Spinal cord (tissue), 10 donors: ENCODE measurements at places on chromosomes 3 and 15. TPM values are rescaled to one million over a fixed set of nuclear protein-coding genes. Genes with fewer than 3 reads are reported as not detected.

Gene AADACL2
- not detected for total RNA-seq

Gene ARHGAP11A
- total RNA-seq, result 16.5 TPM

Gene ARHGAP31
- total RNA-seq, result 27.9 TPM

Gene PGBD4
- total RNA-seq, result 4.0 TPM

Gene RASGRF1
- 4.9 TPM for total RNA-seq

Gene TTLL13
- 0.28 TPM for total RNA-seq

Gene CDHR4
- 0.10 TPM for total RNA-seq

Gene SLC28A2
- total RNA-seq, result not detected

Gene PLS1
- 3.8 TPM for total RNA-seq

Gene NEO1
- 97.5 TPM for total RNA-seq

Gene UBA7
- total RNA-seq, result 16.3 TPM

Gene CHRNA5
- total RNA-seq, result 0.99 TPM

Gene SERINC4
- 0.72 TPM for total RNA-seq

Gene IL17RC
- total RNA-seq, result 34.2 TPM

Gene TTC21A
- total RNA-seq, result 13.4 TPM

Gene UTS2B
- total RNA-seq, result 18.5 TPM

Gene RASL12
- total RNA-seq, result 18.1 TPM

Gene SLC6A1
- 228 TPM for total RNA-seq

Gene CCR3
- not detected for total RNA-seq

Gene GPX1
- total RNA-seq, result 71.2 TPM

Gene MOBP
- 125 TPM for total RNA-seq

Gene KCTD6
- 29.7 TPM for total RNA-seq

Gene HRH1
- 19.3 TPM for total RNA-seq

Gene LIPH
- 0.30 TPM for total RNA-seq

Gene TXNRD3
- total RNA-seq, result 19.0 TPM

Gene CSK
- 20.1 TPM for total RNA-seq

Gene ARPP21
- total RNA-seq, result 27.8 TPM

Gene SLCO3A1
- 6.3 TPM for total RNA-seq

Gene LRRIQ4
- total RNA-seq, result 0.28 TPM

Gene ADAMTS17
- 19.7 TPM for total RNA-seq

Gene MST1R
- 0.88 TPM for total RNA-seq

Gene RPUSD3
- 36.0 TPM for total RNA-seq

Gene FAM107A
- total RNA-seq, result 15.2 TPM

Gene CFAP91
- total RNA-seq, result 18.3 TPM

Gene LIPC
- 0.94 TPM for total RNA-seq

Gene CCR4
- total RNA-seq, result 0.20 TPM

Gene C3orf62
- total RNA-seq, result 6.1 TPM

Gene MYH15
- 1.2 TPM for total RNA-seq

Gene LEKR1
- 1.8 TPM for total RNA-seq

Gene CPLX3
- 0.11 TPM for total RNA-seq

Gene MESP2
- total RNA-seq, result 0.83 TPM

Gene NOX5
- total RNA-seq, result 0.20 TPM

Gene KNG1
- total RNA-seq, result 0.17 TPM

Gene PRKCI
- total RNA-seq, result 41.8 TPM

Gene STRIT1
- total RNA-seq, result 0.59 TPM

Gene LINGO1
- 34.0 TPM for total RNA-seq

Gene TMC3
- 0.69 TPM for total RNA-seq

Gene FEZF2
- 0.61 TPM for total RNA-seq

Gene SNX22
- 9.9 TPM for total RNA-seq

Gene PAK6
- total RNA-seq, result 4.4 TPM

Gene CD80
- 0.20 TPM for total RNA-seq

Gene CADM2
- 133 TPM for total RNA-seq
